ENCODE measurements at places on chromosomes 3 and 15.

DNA sequence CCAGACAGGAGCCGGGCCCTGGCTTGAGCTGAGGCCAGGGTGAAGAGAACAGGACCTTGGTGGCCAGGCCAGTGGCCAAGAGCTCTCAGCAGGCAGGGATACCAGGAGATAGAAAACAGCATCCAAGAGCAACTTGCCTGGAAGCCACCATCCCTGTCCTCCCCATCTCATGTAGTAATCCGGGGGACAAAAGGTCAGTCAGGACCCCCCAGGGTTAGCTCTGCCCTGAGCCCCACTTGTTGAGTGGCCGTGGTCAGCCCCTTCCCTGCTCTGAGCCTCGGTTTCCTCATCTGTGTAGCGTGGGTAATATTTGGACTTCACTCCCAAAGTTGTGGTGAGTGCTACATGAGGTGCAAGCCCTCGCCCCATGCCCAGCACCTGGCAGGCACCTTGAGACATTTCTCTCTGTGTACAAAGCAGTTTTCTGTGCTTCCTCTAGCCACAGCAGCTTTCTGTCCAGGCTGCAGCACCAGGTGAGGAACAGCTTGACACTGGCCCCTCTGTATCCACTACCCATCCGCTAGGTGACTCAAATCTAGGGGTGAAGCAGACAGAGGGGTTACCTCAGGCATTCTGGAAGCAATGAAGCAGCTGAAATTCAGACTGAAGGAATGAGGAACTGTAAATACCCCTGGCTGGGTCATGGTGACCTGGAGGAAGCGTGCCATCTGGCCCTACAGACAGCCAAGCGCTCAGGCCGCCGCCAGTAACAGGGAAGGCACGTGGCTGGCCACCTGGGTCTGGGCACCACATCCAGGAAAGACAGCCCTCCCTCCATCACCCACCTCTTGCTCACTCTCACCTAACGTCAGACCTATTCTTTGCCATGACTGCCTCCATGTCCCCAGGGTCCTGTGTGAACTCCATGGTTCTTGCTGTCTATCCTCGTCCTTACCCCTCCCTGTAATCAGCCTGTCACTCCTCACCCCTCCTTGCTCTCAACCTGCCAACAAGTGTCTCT, 6.7 kb downstream of the CISH start:
- DNase-seq, result no peak

DNA sequence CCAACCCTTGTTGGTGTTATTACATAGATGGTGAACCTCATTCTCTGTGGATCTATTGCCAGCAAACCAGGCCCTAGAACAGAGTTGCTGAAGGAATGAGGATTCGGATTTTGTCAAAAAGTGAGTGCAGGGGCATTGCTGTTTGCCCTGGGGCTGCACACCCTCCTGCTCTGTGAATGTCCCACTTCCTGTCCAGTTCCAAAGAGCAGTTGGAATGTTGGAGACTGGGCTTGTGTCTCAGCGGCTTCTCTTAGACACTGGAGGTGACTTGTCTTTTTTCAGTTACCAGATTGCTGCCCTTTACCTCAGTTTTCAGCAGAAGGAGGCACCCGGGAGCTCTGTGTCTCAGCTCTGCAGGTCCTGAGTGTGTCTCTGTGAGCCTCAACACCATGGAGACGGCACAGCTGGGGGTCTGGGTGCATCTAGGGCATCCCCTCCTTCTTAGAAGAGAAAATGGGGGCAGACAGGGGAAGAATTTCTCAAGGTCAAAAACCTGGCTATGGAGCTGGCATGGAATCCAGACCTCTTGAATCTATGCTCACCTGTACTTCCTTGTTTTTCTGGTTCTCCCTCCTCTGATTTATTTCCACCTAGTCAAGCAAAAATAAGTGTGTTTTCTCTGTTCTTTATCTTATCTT, 46.3 kb downstream of the LIMD1 start:
- DNase-seq, result no peak

- no peak for DNase-seq
These were observed 43.1 kb upstream of the TRPC1 start for GRCh38 chr3:142680710-142681109.

GRCh38 chr3:16950845-16951244, 66.1 kb downstream of the PLCL2 start:
- no peak for DNase-seq

GRCh38 chr3:62803276-62803675, 71.9 kb downstream of the CADPS start:
- no peak for DNase-seq

DNA sequence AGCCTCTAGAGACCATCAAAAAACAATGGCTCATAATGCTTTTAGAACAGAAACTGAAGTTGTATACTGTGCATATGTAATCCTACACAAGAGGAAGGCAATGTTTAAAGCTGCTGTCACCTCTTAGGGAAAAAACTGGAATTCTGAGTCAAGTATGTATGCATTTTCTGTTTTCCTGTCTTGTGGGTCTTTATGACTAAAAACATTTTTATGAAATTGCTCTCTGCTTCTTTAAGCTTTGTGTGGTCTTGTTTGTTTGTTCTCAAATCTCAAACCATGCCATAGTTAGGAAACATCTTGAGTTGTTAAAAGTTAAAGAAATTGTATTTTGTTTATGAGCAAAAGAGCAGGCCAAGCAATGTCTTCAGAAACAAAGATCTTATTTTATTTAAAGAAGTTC, 80.9 kb upstream of the SOX2 start:
- no peak for DNase-seq

DNA sequence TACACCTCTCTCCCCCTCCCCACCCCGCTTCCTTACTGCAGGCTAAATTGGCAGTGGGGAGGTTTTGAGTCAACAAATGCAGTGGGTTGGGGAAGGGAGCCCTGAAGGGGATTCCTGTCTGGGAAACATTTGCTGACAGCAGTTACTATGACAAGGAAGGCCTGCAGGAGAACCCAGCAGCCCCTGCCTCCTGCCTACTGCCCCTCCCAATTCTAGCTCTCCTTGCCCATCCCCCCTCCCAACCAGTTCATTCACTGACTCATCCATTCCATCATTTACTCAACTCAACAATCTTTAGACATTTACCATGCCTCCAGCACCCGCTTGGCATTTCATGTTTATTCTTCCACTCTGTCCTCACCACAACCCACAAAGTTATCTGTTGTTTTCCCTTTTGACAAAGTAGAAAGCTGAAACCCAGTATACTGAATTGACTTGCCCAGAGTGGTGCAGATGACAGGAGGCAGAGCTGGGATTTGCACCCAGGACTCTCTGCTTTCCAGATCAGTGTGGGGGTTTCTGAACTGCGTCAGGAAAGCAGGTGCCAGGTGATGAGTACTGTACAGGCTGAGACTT, 75.0 kb downstream of the MAGEF1 start:
- no peak for DNase-seq

DNA sequence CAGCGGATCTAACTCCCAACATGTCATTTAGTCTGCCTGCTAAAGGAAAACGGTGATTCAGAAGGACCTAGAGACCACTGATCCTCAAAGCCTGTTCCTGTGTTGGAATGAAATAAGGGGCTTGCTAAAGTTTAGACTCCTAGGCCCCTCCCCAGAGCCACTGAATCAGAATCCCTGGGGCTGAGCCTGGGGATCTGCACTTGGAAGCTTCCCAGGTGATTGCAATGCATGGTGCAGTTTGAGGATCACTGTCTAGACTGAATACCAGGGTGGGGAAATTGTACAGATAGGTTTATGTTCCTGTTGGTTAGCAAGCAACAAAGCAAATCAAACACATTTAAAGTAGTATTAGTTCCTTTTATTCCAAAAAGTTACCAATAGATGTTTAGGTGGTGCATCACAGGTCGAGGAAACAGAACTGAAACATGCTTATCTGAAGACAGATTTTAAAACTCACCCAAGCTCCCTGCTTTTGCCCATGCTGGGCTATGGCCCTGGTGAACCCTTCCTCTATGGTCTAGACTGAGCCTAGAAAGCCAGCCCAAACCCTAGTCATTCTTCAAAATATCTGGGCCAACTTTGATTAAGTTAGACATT, 29.6 kb upstream of the SPTBN5 start:
- no peak for DNase-seq

DNA sequence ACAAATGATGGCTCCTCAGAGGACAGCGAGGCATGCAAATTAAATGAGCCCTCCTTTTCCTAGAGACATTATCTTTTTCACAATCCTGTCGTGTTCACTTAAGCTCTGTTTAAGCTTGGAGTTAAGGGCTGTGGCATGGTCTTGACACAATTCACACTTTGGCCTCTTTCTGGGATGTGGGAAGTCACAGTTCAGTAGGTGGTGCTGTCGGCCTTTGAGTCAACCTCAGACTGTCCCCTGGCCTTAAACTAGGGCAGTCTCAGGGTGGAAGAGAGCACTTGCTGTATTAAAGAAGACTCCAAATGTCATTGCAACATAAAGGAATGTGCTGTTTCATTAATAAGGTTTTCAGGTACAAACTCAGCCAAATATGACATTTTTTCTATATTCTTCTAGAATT, 351.0 kb downstream of the MCTP2 start:
- no peak for DNase-seq

GRCh38 chr3:143865302-143865701, 17.0 kb upstream of the SLC9A9 start:
- DNase-seq, result no peak

DNA sequence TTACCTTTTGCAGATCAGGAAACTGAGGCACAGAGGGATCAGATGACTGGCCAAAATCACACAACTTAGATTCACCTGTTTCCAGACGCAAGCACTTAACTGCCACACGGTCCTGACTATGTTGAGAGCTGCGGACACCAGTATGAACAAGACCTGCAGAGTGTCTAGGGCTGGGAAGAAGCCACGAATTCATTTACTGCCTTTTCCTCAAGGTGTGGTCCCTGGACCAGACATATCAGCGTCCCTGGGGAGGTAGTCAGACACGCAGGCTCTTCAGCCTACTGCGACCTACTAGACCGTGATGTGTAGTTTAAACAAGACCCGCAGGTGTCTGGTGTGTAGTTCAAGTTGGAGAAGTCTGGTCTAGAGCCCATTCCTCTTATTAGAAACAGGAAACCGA, 541 bp upstream of the SLC6A11 start:
- DNase-seq, result no peak

DNA sequence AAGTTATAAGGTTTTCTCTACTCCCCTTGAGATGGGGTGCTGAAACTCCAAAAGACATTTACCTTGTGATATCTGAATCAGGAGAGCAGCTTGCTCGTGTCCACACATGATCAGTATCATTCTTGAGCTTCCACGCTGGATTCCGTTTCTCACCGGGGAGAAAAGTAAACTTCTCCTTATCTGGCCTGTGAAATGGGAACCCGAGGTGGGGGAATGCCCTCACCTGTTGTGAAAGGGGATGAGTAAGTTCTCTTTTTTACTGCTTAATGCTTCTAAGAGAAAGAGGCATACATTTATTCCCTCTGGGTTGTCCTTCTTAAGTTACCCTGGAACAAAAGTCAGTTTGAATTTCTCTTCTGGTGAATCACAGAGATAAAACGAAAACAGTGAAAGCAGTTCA, 440.5 kb upstream of the ADAMTS9 start:
- DNase-seq, result no peak

DNA sequence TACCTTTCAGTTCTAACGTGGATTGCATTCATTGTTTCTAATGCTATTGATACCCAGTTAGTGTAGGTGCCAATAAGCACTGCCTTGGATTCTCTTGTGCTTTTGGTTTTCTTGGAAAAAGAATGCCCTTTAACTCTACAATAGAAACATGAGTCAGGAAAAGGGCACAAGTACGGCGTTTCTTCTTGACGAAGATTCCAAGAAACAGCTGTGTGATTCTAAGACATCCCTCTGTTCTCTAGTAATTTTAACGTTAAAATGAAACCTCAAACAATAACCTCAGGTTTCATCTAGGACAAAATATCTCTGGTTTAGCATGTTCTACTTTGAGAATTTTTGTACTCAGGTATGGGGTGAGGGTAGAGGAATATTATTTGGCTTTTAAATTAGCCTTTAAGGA, 540.5 kb upstream of the ATP11B start:
- no peak for DNase-seq

DNA sequence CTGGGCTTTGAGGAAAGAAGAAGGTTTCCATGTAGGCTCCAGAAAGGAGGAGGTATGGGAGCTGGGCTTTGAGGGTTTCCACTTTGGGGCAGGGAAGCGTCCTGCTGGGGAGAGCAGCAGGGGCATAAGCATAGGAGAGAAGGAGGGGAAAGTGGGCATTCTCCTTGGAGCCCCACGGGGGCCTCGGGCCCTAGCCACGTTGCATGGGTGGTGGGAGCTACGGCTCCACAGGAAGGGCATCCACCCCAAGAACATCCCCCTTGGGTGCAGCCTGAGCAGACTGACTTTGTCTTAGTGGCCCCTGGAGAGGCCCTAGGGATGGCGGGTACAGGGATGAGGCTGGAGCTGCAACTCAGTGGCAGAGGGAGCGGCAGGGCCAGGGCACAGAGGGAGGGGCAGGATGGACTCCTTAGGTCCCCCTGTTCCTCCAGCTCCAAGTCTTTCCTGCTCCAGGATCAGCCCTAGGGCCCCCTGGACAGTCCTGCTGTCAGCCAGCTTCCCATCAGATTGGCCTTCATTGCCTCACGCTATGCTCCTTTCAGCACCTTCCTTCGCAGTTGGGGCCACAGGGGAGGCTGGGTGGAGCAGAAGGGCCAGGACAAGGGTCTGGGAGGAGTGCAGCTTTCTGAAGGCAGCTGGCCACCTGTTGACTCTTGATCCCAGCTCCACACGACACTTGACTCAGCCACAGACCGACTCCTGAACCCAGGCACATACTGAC, 22.9 kb downstream of the PRR20G start:
- DNase-seq, result no peak

DNA sequence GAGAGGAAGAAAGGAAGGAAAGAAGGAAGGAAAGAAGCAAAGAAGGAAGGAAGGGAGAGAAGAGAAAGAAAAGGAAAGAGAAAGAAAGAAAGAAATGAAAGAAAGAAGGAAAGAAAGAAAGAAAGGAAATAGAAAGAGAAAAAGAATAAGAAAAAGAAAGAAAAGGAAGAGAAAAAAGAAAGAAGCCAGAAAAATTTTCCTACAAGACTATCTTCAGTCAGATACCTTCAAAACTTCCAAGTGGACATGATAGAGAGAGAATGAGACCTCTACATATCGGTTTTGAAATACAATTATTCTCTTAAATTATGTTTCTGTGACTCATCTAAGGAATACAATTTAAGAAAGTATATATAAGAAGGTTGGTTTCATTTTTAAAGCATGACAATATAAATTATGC, 1369.0 kb downstream of the ZPLD1 start:
- no peak for DNase-seq

All from NCI-H1436 (cell line).